ENCODE measurements at places on chromosomes 11 and 22.
A peak's percentile ranks its signal among the peaks of the same experiment; 100 is the strongest.

- H3K4me1 ChIP-seq, result peaks cover 12% of the 10 kb centered on the region
- no peaks in the 10 kb centered on the region for H3K36me3 ChIP-seq
- H3K4me3 ChIP-seq, result no peak overlapping the region
- DNase-seq, result no peak
- H3K27ac ChIP-seq, result peak overlapping the region; percentile 82
Measured at GRCh38 chr22:28283068-28283654, 364.1 kb upstream of the PITPNB start.

DNA sequence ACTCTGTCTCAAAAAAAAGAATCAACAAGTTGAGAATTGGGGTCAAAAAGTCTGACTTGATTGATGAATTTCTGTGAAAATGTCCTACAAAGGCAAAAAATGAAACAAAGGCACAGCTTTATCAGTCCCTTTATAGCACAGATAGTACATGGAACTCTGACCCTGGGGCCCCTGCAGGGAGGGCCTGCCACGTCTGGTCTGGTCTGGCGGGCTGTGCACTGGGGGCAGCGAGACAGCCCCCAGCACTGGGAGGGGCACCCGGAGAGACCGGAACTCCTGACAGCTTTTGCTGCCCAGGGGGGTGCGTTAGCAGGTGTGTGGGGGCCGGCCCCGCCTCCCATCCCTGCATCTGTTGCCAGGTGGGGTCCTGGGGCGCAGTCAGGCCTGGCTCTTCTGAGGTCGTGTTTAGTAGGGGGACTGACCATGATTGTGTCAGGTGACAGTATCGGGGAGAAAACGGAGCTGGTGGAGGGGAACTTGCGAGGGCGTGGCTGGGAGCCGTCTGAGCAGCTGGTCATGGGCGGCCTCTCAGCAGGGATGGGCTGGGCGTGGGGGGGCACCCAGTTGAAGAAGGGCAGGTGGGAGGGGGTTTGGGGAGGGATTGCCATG, 51.7 kb downstream of the GRAMD4 start:
- peaks cover 8% of the 10 kb centered on the region for H3K36me3 ChIP-seq
- DNase-seq, result no peak
- no peaks in the 10 kb centered on the region for H3K4me1 ChIP-seq
- H3K4me3 ChIP-seq, result no peak overlapping the region
- H3K27ac ChIP-seq, result no peak overlapping the region

GRCh38 chr22:39931251-39931650, 28.9 kb upstream of the TMA7B start:
- no peak for DNase-seq
- H3K27ac ChIP-seq, result no peak overlapping the region
- no peak overlapping the region for H3K4me3 ChIP-seq
- H3K36me3 ChIP-seq, result no peaks in the 10 kb centered on the region

DNA sequence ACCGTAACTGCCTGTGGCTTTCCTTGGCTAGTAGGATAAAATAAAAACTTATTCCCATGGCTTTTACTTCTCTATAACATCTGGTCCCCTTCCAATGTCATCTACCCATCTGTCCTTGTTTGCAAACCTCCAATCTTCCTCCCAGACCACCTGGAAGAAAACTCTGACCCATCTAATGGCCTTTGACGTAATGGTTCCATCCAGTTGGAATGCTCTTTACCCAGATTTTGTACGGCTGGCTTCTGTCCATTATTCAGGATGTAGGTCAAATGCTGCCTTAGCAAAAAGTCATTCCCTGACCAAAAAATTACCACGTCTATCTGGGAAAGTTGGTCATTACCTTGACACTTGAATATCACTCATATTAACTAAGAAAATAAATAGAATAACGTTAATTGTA, 577.9 kb upstream of the ANO5 start:
- DNase-seq, result no peak
- H3K4me3 ChIP-seq, result no peak overlapping the region
- H3K4me1 ChIP-seq, result no peaks in the 10 kb centered on the region
- H3K27me3 ChIP-seq, result peaks cover 5% of the 10 kb centered on the region

- H3K4me3 ChIP-seq, result no peak overlapping the region
- no peaks in the 10 kb centered on the region for H3K27me3 ChIP-seq
Measured at GRCh38 chr22:41772645-41773044, 27.8 kb upstream of the CCDC134 start.

DNA sequence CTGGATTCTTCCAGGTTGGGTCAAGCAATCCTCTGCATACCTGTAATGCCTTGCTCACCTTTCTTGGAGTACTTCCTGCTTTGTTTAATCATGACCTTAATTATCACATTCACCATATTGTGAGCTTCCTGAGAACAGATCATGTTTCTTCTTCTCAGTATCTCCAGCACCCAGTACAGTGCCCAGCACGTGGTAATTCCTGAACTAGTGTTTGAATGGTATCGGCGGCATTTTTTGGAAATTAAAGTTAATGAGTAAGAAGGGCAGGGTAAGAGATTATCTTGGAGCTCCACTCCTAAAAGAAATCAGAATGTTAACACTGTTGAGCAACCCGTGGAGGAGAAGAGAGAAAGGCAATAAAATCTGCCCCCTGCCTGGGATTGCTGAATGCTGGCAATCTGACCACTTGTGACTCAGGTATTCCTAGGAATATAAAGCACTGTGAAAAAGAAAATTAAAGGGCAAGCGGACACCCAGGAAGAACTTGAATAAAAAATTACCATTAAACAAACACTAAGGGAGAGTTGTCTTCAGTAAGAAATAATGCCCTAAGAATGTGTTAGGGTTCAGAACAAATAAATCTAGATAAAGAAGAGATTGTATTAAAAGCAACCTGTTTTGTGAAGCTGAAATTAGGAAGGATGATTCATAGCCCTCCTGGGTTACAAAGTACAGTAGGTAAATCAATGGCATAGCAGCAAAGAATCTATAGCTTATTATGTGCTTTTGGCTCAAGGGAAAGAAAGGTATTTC, 92.9 kb downstream of the PDHX start:
- H3K36me3 ChIP-seq, result no peaks in the 10 kb centered on the region
- H3K4me1 ChIP-seq, result no peaks in the 10 kb centered on the region
- H3K27me3 ChIP-seq, result no peaks in the 10 kb centered on the region
- no peak overlapping the region for H3K4me3 ChIP-seq

- H3K4me1 ChIP-seq, result peaks cover 81% of the 10 kb centered on the region
- no peaks in the 10 kb centered on the region for H3K27me3 ChIP-seq
- peaks cover 1% of the 10 kb centered on the region for H3K36me3 ChIP-seq
- H3K4me3 ChIP-seq, result peak overlapping the region; percentile 76
- DNase-seq, result no peak
Measured at GRCh38 chr11:57647372-57647771, 2.3 kb downstream of the YPEL4 start.

DNA sequence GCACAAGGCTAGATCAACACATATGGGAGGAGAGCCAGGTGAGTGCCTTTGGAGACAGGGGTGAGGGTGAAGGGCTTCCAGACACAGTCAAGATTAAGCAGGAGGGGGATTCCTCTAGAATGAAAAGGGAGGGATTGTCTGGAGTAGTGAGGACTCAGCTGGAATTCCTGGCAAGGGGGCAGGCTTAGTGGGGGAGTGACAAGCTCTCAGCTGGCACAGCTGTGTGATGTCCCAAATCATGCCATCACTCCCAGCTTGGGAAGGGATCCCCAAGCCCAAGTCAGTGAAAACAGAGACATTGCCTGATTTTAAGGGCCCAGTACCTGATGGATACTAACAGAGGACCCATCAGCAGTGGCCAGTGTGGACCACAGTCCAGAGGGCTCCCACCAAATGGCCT, 119.0 kb downstream of the MPPED2 start:
- no peaks in the 10 kb centered on the region for H3K27me3 ChIP-seq
- peak overlapping the region; percentile 64 for H3K27ac ChIP-seq
- H3K4me1 ChIP-seq, result peaks cover 42% of the 10 kb centered on the region
- H3K36me3 ChIP-seq, result peaks cover 11% of the 10 kb centered on the region

DNA sequence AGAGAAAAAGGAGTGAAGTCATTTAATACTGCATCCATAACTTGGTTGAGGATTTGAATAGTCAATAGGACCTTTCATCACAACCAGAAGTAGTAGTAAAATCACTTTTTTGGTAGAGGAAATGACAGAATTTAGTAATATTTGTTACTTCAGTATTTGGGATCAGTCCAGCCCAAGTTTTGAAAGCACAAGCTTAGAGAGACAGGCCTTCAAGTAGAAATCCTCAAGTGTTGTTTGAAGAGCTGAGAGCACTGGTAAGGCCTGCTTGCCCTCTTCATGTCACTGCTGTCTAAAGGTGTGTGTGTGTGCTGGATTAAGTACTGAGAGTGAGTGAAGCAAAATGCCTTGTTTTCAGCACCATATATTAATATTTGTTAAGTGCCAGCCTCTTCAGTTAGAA, 137.3 kb downstream of the WNT11 start:
- no peak for DNase-seq
- peaks cover 6% of the 10 kb centered on the region for H3K4me1 ChIP-seq
- no peak overlapping the region for H3K27ac ChIP-seq
- H3K36me3 ChIP-seq, result peaks cover 11% of the 10 kb centered on the region
- H3K27me3 ChIP-seq, result no peaks in the 10 kb centered on the region
- no peak overlapping the region for H3K4me3 ChIP-seq

Measured in mesothelial cell of epicardium (in vitro differentiated cells).